ENCODE measurements at places on chromosomes 4 and X. TPM values are rescaled to one million over a fixed set of nuclear protein-coding genes. Genes with fewer than 3 reads are reported as not detected.

DNA sequence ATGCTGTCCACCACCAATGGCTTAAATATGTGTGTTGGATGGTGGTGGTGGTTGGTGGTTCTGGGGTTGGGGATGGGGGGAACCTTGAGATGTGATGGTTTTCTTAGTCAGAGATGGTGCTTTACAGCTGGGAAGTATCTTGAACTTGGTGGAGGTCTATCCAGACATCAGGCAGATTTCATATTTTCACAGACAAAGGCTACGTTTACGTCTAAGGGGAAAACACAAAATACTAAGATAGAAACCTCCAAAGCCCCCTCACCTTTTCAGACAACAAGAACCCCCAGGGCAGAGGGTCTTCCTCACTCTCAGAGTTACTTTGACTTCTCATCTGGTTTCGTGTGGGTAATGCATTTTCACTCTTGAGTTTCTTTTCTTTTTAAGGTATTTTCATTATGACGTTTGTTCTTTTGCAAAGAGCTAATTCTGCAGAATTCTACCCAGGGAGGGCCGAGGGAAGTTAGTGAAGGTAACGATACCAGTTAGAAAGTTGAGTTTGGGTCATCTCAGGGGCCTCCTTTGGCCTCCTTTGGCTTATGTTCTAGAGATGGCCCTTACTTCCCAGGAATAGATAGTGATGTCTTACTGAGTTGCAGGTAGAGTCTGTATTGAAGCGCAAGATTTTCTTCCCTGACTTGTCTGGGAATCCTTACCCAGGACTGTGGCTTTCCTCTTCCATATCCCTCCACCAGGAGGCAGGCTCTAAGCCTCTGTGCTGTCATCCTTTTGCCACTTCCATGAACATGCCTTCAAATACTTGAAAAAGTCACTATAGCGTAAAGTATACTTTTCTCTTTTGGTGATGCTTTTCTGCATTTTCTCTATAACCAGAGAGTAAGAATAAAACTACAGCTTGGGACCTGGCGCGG lies 31.9 kb downstream of the RHOH start:
- H3K4me1 ChIP-seq: no peaks in the 10 kb centered on the region
- DNase-seq: no peak
- no peak overlapping the region for H3K4me3 ChIP-seq
- H3K27me3 ChIP-seq: no peaks in the 10 kb centered on the region
- no peak overlapping the region for H3K27ac ChIP-seq
- H3K36me3 ChIP-seq: no peaks in the 10 kb centered on the region

- H3K4me1 ChIP-seq: no peaks in the 10 kb centered on the region
- no peaks in the 10 kb centered on the region for H3K27me3 ChIP-seq
- H3K4me3 ChIP-seq: no peak overlapping the region
- no peaks in the 10 kb centered on the region for H3K36me3 ChIP-seq
Observed at GRCh38 chrX:31384471-31384870, 312.6 kb upstream of the FTHL17 start.

Gene SPOCK3
- not detected for total RNA-seq

Gene CT45A2
- total RNA-seq: not detected

DNA sequence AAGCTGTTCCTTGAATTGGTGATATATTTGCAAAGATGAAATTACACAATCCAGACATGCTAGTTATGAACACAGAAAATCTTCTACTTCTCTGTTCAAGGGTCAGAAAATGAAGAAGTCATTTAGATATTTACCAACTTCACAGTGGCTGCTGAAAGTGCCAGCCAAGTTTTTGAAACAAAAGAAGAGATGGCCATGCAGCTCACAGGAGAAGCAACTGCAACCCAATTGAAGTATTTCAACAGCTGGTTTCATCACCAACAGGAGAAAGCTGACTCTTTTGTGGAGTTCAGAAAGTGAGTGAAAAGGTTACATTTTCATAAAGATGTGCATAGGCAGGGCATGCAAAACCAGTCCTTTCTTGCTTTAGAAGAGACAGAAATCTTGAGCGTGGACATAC lies 70.1 kb upstream of the LSM6 start:
- H3K4me1 ChIP-seq: no peaks in the 10 kb centered on the region
- DNase-seq: no peak
- H3K36me3 ChIP-seq: no peaks in the 10 kb centered on the region
- H3K27ac ChIP-seq: no peak overlapping the region

Gene ANKRD50
- 27.4 TPM for total RNA-seq
